COR-L47 (cell line): ENCODE measurements at places on chromosomes 5 and 9.

DNA sequence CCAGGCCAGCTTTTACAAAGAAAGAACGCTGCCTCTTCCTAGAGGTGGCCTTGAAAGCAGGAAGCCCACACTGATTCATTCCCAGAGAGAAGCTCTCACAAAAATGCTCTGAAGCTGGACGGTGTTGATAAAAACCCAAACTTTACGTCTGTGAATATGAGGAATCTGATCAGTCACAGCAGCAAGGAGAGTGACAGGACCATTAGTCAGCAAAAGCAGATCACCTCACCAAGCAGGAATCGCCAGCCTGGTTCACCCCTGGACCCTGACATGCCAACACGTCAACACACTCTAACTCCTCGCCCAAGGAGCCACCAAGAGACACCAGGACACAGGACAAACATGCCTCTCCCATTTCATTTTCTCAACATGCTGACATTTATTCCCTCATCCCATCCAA lies 70.6 kb upstream of the ZNF622 start:
- no peak for DNase-seq

- no peak for DNase-seq
Measured at GRCh38 chr9:127633216-127633862, 21.3 kb downstream of the STXBP1 start.

DNA sequence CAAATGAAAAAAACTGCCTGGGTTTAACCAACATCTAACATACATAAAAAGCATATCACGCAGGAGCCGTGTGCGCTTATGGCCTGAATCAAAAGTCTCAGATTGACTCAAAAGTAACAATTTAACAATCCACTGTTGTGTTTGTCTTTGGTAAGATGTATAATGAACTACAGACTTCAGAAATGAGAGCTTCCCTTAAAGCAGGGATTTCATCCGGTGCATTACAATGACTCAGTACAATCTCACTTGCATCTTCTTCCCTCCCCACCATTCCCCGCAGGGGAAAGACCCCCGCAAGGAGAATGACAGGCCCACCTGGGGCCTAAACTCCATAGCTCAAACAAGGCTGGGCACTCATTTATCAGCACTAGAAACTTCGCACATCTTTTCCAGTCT lies 1.4 kb downstream of the ZFR start:
- no peak for DNase-seq

- DNase-seq = no peak
Measured at GRCh38 chr5:93255796-93256195, 325.2 kb downstream of the NR2F1-AS1 start.

DNA sequence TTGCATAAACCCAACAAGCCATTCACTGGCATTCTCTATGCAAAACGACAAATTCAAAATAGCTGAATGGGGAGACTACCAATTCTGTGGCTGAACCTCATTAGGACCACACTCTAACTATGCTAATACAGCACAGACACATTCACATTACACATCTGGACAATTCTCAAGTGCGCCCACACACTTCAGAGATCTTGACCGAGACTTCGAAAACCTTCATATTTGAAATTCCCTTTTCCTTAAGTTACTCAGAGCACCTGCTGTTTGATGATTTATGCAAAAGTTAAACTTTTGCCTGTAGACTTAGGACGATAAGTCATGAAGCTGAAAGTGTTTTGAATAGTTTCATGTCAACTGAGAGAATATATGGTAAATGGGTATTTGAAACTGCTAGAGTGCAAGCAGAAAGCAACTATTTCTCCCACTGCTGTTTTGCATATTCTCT lies 111.9 kb downstream of the FBN2 start:
- DNase-seq = no peak

- DNase-seq = no peak
Measured at GRCh38 chr5:136622747-136623146, 257.4 kb upstream of the TRPC7 start.

GRCh38 chr5:160926428-160926827 lies 74.4 kb upstream of the ATP10B start:
- peak; percentile 69 for DNase-seq

DNA sequence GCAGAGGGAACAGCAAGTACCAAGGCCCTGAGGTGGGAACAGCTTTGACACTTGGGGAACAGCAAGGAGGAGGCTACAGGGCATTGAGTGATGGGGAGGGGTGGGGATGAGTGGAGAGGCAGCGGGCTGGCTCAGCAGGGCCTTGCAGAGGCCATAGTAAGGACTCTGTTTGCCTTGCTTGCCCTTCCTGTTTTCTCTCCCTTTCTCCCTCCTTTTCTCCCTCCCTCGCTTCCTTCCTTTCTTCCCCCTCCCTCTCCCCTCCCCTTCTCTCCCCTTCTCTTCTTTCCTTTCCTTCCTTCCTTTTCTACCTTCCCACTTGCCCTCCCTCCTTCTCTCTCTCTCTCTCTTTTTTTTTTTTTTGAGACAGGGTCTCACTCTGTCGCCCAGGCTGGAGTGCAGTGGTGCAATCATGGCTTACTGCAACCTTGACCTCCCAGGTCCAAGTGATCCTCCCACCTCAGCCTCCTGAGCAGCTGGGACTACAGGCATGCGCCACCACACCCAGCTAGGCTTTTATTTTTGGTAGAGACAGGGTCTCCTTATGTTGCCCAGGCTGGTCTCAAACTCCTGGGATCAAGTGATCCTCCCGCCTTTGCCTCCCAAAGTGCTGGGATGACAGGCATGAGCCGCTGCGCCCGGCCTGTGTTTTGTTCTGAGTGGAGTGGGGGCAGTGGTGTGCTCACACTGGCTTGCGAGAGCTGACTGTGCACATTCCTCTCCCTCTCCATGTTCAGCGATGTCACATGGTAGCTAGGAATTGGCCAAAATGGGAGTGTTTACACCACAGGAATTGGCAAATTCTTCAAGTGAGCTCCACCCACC lies 17.1 kb downstream of the IER5L start:
- no peak for DNase-seq

DNA sequence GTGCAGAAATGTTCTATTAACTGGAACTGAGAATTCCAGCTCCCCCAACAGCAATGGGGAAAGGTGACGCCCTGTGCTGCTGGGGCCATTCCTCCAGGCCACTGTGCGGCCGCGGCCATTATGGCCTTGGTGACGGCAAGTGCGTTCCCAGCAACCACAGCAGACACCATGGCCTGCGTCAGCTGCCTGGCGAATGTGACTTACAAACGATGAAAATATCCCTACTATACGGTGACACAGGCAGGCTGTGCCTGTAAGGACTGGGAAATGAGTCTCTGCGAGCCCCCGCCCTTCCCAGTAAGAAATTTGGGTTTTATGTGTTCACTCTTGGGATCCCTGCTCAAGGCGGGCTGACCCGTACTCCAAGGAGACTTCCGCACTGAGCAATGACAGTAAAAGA lies 20.6 kb downstream of the CLPTM1L start:
- DNase-seq = no peak
